Fibroblast of the conjunctiva (primary cell): ENCODE measurements at places on chromosomes 6 and 20.

DNA sequence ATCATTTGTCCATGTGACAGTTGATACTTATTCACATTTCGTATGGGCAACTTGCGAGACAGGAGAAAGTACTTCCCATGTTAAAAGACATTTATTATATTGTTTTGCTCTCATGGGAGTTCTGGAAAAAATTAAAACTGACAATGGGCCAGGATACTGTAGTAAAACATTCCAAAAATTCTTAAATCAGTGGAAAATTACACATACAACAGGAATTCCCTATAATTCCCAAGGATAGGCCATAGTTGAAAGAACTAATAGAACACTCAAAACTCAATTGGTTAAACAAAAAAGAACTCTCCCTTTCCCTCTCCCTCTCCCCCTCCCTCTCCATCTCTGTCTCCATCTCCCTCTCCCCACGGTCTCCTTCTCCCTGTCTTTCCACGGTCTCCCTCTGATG lies 19.4 kb upstream of the EIF2S2 start:
- no peak for DNase-seq

- no peak for DNase-seq
These were observed 37.9 kb downstream of the PTPRA start for GRCh38 chr20:2911200-2911599.

GRCh38 chr20:21064924-21065323 lies 41.2 kb downstream of the LINC00237 start:
- DNase-seq: no peak

- no peak for DNase-seq
These were observed 48.7 kb downstream of the TSHZ2 start for GRCh38 chr20:53020834-53021233.

DNA sequence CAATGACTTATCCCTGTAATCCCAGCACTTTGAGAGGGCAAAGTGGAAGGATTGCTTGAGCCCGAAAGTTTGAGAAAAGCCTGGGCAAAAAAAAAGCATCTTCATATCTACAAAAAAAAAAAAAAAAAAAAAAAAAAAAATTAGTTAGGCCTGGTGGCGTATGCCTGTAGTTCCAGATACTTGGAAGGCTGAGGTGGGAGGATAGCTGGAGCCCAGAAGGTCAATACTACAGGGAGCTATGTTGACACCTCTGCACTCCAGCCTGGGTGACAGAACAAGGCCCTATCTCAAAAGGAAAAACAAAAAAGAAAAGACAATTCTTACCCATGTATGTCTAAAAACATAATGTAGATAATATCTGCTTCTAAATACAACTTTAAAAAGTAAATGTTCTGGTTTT lies 27.2 kb downstream of the CRISP1 start:
- no peak for DNase-seq
